Vagina (tissue), 2 donors: ENCODE measurements at places on chromosomes 11 and 22.

DNA sequence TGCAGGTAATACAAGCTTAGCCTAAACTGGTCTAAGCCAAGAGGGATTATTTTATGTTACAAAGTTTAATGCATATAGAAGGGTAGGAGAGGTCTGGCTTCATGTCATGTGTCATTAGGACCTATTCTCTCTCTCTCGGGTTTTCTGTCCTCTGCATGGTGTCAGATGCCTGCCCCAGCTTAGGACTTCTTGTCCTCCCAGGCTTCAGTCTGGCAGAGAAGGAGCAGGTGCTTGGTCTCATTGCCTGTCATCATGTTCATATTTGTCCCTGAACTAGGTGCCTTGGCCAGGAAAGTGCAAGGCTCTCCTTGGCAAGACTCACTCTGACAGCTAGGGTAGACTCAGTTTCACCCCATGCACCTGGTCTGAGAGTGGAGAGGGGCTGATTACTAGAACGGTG is 126.3 kb downstream of the ADAMTS15 start:
- no peaks in the 10 kb centered on the region for H3K36me3 ChIP-seq
- no peak overlapping the region for H3K27ac ChIP-seq
- no peaks in the 10 kb centered on the region for H3K4me1 ChIP-seq

- DNase-seq: no peak
- H3K27ac ChIP-seq: no peak overlapping the region
- H3K27me3 ChIP-seq: no peaks in the 10 kb centered on the region
- H3K36me3 ChIP-seq: no peaks in the 10 kb centered on the region
- H3K4me1 ChIP-seq: peaks cover 11% of the 10 kb centered on the region
- H3K4me3 ChIP-seq: no peak overlapping the region
Observed at GRCh38 chr11:110524238-110524637, 94.5 kb downstream of the FDX1 start.

- H3K36me3 ChIP-seq: no peaks in the 10 kb centered on the region
- H3K27ac ChIP-seq: no peak overlapping the region
- no peaks in the 10 kb centered on the region for H3K27me3 ChIP-seq
- H3K4me3 ChIP-seq: no peak overlapping the region
- DNase-seq: no peak
Observed at GRCh38 chr11:119284344-119285157, 32.4 kb downstream of the MCAM start.

DNA sequence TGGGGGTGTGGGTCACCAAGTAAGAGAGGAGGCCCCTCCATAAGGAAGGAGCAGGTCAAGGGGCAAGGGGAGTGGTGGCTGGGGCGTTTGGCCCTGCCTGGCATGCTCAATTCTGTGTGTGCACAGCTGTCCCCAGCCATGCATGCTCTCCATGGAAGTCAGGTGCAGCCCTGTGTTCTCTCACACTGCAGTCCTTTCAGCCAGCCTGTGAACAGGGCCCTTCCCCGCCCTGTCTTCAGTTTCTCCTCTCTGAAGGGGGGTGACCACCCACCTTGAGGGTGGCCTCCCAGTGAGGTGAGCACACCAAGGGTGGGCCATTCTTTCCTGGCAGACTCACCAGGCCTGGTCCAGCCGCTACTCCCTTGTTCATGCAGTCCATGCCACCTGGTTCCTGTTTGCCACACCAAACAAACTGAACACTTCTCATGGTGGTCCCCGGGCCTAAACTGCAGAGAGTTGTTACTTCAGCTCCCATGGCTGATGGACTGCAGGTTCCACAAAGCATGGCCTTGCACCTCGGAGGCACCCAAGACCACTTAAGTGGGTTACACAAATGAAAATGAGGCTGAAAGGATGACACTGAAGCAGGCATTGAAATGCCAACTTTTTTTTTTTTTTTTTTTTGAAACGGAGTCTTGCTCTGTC is 1.7 kb upstream of the CHCHD10 start:
- H3K27me3 ChIP-seq: no peaks in the 10 kb centered on the region
- no peak for DNase-seq
- H3K27ac ChIP-seq: no peak overlapping the region
- peaks cover 62% of the 10 kb centered on the region for H3K4me1 ChIP-seq

GRCh38 chr11:30935861-30936260 is 349.7 kb upstream of the MPPED2 start:
- H3K4me3 ChIP-seq: no peak overlapping the region
- H3K27me3 ChIP-seq: no peaks in the 10 kb centered on the region
- no peak overlapping the region for H3K27ac ChIP-seq
- H3K36me3 ChIP-seq: no peaks in the 10 kb centered on the region

GRCh38 chr11:121448431-121448941 is 3.6 kb upstream of the SORL1 start:
- H3K27ac ChIP-seq: no peak overlapping the region
- H3K27me3 ChIP-seq: no peaks in the 10 kb centered on the region
- H3K36me3 ChIP-seq: no peaks in the 10 kb centered on the region
- peaks cover 24% of the 10 kb centered on the region for H3K4me1 ChIP-seq
- no peak for DNase-seq
- H3K4me3 ChIP-seq: no peak overlapping the region

DNA sequence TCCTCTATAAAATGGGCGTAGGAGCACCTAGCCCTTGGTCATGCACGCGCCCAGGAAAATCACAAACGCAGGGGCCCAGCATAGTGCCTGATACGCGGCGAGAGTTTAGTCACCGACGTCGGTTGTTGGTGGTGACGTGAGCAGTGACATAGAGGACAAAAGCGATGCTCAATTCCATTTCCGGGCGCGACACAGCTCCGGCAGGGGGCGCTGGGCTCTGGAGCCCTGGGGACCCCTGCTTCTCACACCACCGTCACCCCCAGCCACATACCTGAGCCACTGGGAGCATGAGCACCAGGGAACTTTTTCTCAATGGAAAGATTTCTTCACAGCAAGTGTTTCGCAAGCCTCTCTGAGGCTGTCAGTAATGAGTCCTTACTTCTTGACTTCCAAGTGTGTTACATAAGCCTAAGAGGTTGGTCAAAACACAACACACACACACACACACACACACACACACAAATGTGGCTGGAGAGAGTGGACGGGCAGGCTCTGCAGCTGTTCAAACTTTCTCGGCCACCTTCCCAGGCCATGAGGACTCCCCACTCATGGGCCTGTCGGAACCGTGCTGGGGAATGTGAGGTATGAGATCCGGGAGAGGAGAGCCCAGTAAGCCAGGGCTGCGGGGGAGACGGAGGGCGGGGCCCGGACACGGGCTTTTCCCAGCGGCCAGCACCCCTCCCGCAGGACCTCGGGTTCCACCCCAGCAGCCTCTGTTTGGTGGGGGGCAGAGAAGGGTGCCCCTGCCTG is 36.9 kb upstream of the LINC01488 start:
- peaks cover 39% of the 10 kb centered on the region for H3K4me1 ChIP-seq

DNA sequence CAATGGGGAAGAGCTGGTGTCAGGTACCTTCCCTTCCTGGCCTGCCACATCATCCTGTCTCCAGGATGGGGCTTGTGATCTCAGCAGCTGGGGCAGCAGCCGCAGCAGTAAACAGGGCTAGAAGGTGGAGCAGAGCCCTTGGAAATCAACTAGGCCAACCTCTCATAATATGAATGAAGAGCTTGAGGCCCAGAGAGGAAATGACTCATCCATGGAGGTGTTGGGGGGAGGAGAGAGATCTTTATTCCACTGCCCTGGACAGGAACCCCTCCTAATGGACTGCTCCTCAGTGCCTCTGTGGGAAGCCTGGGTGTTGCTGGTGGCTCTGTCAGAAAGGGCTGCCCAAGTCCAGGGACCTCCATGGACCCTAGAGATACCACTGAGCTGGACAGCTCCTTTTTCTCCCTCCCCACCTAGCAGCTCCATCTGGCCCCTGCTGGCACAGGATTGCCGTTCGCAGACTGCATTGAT is 111.8 kb downstream of the OSBP2 start:
- H3K27ac ChIP-seq: no peak overlapping the region
- no peak overlapping the region for H3K4me3 ChIP-seq
- DNase-seq: no peak
- peaks cover 16% of the 10 kb centered on the region for H3K4me1 ChIP-seq

- H3K4me1 ChIP-seq: no peaks in the 10 kb centered on the region
- no peak for DNase-seq
- H3K27me3 ChIP-seq: no peaks in the 10 kb centered on the region
- H3K4me3 ChIP-seq: no peak overlapping the region
Observed at GRCh38 chr11:36347384-36347906, 51.4 kb downstream of the PRR5L start.

GRCh38 chr11:93020248-93021046 is 51.0 kb downstream of the MTNR1B start:
- no peak for DNase-seq
- no peak overlapping the region for H3K4me3 ChIP-seq
- H3K4me1 ChIP-seq: no peaks in the 10 kb centered on the region
- H3K27me3 ChIP-seq: no peaks in the 10 kb centered on the region
- H3K36me3 ChIP-seq: no peaks in the 10 kb centered on the region

DNA sequence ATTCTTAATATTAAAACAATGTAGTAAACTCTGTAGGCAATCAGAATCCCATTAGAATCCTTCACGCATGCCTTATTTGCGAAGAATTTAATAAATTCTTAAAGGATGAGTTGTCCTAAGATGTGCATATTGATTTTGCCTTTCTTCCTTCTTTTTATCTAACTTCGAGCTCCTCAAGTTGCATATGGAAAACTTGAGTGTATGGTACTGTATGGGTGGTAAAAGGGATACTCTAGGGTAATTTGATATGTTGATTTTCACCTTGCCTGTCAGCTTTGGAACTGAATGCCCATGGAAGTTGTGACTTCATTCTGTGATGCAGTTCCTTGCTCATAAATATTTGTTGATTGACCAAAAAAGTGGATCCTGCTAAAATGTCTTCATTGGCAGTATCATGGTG is 193.8 kb downstream of the DDX10 start:
- DNase-seq: no peak
- H3K27me3 ChIP-seq: no peaks in the 10 kb centered on the region
- H3K4me1 ChIP-seq: peaks cover 7% of the 10 kb centered on the region
- no peak overlapping the region for H3K27ac ChIP-seq
- H3K36me3 ChIP-seq: no peaks in the 10 kb centered on the region

DNA sequence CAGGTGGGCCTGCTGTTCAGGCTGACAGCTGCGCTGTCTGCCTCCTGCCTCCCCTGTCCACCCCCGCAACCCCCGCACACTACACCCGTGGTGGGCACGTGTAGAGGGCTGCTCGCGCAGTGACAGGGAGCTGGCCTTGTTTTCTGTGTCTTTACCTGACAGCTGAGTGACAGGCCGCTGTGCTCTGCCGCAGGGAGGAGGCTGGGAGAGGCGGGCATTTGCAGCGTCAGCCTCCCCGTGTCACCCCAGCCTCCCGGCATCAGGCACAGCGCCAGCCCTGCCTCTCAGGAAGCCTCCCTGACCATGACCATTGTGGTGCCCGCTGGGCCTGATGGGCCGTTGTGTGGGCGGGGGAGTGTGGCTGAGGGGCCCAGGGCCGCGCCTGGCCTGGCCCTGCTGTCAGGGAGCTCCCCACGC is 32.0 kb upstream of the RELT start:
- H3K4me1 ChIP-seq: peaks cover 34% of the 10 kb centered on the region
- H3K4me3 ChIP-seq: no peak overlapping the region
- no peak for DNase-seq
- peak overlapping the region; percentile 6 for H3K27ac ChIP-seq

DNA sequence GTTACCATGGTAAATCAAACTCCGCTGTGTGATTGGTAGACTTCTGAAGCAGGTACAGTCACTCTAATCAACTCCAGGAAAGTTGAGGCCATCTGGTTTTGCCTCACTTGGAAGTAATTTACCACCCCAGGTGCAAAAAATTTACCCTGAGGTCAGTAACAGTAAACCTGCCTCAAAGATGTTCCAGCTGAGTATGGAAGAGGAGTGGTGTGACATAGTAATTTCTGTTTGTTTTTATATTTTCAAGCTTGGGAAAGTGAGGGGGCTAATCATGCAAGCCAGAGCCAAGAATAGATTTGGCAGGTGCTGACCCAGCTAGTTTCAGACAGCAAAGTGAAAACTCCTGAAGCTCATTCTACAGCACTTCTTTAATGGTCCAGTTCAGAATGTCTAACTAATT is 691.6 kb downstream of the NTM start:
- H3K4me3 ChIP-seq: no peak overlapping the region
- H3K27me3 ChIP-seq: no peaks in the 10 kb centered on the region
- no peaks in the 10 kb centered on the region for H3K36me3 ChIP-seq
- no peaks in the 10 kb centered on the region for H3K4me1 ChIP-seq

GRCh38 chr11:2816941-2817421 is 68.6 kb downstream of the CDKN1C start:
- peak overlapping the region; percentile 29 for H3K27ac ChIP-seq
- no peak for DNase-seq
- no peak overlapping the region for H3K4me3 ChIP-seq

DNA sequence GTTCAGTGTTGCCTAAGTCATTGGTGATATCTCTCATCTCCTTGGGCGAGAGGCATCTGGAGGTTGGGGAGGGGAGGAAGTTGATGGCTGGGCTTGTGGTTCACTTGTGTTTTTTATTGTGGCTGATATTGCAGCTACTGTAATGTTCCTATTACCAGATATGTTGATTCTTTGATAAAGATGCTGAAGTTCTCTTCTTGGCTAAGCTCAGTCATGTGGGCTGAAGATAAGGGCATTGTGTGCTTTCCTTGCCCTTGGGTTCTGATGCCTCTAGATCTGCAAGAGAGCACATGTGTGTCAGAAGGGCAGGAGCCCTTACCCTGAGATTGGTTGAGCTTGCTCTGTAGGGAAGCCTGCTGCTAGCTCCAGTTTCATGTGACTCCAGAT is 12.0 kb downstream of the STX3 start:
- no peaks in the 10 kb centered on the region for H3K27me3 ChIP-seq
- no peak for DNase-seq
- H3K27ac ChIP-seq: no peak overlapping the region

DNA sequence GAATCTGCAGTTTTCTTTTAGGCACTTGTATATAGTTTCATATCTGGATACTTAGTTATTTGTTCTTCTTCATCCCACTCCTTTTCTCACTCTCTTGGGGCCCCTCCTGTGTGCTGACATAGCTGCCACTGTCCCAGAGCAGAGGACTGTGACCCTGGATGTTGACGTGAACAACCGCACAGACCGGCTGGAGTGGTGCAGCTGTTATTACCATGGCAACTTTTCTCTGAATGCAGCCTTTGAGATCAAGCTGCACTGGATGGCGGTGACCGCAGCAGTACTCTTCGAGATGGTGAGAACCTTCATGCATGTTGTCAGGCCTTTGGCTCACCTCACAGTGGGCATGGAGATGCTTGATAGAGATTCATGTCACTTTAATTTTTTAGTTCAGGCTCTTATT is 50.9 kb upstream of the YWHAH start:
- no peaks in the 10 kb centered on the region for H3K4me1 ChIP-seq
- no peak for DNase-seq

DNA sequence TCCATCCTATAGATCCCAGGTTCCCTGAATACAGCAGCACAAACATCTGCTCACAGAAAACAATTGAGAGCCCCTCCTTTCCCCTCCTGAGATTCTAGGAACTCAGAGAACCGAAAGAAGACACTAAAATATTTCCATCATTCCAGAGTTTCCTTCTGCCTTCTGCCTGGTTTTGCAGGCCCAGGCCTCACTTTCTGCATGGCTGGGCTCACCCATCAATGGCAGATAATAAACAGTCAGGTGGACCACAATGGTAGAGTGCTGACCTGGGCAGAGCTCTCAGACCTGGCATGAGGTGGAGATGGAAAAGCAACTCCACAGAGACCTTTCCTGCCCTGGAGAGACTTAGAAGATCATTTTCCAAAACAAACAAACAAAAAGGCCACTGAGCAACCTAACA is 389.1 kb downstream of the NXPE2 start:
- H3K36me3 ChIP-seq: no peaks in the 10 kb centered on the region
- no peak for DNase-seq
- no peak overlapping the region for H3K27ac ChIP-seq
- H3K4me1 ChIP-seq: no peaks in the 10 kb centered on the region
